ENCODE measurements at places on chromosomes 4 and X. TPM values are rescaled to one million over a fixed set of nuclear protein-coding genes. Genes with fewer than 3 reads are reported as not detected.
A peak's percentile ranks its signal among the peaks of the same experiment; 100 is the strongest.

The PDE6B gene
- total RNA-seq, result not detected

- peak; percentile 21 for DNase-seq
Observed at GRCh38 chr4:25978327-25978726, 64.3 kb downstream of the SMIM20 start.

DNA sequence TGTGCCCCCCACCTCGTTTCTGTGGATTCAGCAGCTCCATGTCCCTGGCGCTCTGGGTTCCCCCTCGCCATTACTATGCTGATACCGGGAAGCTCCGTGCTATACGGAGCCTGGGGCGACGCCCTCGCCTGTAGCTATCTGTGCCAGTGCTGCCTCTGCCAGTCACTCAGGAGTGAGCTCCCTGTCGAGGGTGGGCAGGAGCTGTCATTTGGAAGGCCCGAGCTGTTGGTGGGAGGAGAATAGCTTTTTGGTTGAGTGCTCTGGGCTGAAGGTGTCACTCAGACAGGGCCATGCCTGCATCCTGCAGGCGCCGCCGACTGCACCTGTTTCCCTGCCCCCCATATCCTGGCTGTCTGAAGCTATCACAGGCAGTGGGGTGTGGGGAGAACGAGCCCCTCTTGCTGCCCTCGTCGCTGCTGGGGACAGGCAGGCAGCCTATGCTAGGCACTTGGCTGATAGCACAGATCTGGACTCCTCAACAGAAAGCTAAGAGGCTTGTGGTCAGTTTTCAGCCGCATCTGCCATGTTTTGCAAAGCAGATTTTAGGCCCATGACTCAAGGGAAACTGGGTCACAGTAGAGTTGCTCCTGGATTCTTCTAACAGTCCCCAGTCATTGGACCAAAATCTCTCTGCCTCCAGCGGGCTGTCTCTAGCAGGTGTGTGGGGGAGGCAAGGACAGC is 31.8 kb downstream of the CPLX1 start:
- DNase-seq, result no peak

DNA sequence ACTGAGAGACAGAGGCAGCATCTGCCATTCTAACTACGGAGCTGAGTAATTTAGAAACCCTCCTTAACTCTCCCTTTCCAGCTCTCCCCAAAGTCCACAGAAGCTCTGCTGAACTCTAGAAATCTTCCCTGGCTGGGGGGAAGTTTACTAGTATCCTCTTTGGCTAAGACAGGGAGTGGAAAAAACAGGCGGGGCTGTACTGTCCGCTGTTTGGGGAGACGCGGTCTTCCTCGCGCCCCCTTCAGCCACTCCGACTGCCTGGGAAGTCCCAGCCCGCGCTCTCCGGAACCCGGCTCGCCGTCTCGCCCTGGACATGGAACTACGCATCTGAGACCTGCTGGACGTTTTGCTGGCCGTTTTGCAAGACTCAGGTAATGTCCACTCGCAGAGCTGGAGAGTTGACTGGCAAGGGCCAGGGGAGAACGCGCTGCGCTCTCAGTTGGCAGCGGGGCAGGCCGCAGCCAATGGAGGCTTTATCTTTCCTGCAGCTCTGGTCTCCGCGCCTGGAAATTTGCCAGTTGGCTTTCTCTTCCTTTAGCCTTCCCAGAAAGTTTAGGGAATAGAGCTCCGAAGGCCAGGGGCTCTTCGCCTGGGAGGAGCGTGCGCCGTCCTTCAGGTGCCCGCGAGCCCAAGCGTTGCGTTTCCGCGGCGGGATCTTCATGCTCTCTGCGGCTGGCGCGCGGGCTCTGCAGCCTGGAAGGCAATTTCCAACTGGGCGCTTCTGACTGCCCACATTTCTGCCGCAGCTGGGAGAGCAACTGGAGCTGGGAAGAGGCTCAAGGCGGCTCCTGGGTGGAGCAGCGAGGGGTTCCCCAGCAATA is 892 bp downstream of the IL1RAPL2 start:
- no peak for DNase-seq

The SLIT2 gene
- 46.4 TPM for total RNA-seq

DNA sequence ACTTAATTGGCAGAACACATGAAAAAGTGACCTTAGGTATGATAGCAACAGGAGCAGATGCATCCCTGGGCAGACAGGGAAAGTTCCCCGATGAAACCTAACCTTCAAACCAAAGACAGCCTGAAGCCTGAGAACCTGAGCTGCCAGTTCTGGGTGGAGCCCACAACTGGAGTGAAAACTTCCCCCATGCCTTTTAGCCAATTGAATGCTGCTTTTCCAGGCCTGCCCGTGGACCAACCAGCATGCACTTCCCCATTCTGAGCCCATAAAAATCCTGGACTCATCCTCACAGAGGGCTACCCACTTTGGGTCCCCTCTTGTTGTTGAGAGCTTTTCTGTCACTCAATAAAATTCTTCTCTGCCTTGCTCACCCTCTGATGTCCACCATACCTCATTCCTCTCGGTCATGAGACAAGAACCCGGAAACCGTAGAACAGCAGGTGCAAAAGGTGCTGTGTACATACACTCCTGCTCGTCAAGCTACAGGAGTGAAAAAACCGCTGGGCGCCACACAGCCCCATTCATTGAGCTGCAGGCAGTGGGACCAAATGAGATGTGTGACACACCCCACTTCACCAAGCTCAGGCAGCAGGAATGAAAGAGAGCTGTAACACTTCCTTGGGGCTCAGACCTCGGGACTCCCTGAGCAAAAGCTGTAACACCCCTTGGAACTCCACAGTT is 13.9 kb upstream of the SLC7A11 start:
- DNase-seq, result no peak

DNA sequence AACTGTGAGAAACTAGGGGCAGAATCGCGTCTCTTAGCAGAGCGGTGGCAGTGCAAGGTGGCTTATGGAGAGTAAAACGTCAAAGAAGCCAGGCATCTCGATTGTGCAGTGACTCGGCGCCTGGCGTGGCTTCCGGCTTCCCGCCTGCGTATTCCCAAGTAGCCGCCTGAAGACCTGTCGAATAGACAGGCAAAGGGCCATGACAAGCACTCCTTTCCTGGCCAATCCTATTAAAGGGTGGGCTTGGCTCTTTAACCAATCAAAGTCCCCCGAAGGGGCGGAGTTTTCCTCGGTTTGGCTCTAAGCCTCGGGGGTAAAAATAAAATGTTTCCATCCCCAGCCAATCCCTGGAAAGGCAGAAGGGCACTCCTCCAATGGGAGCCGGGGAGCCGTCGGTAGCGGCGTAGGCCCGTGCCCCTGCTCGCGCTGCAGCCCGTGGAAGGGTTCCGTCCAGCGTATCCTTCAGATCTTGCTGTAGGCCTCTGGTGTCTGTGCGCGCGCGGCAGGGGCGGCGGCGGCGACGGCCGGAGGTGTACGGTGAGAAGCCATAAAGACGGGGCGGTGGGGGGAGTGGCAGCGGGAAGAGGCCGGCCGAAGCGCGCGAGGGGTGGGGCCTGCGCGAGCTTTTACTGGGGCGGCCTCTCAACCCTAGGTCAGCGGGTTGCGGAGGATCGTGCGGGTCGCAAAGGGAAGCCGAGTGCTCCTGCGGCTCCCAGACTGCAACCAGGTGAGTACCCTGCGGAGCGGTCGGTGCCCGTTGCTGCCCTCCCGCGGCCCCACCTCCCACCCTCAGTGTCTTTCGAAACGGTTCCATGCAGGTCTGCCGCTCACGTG is at the start of gene KANTR:
Gene KANTR (plus strand): TSS at position 395 of the 834 bp plus-strand sequence. CDS start 30,131 bp downstream, outside the sequence.
- peak; percentile 94 for DNase-seq

The FAM236B gene
- not detected for total RNA-seq

DNA sequence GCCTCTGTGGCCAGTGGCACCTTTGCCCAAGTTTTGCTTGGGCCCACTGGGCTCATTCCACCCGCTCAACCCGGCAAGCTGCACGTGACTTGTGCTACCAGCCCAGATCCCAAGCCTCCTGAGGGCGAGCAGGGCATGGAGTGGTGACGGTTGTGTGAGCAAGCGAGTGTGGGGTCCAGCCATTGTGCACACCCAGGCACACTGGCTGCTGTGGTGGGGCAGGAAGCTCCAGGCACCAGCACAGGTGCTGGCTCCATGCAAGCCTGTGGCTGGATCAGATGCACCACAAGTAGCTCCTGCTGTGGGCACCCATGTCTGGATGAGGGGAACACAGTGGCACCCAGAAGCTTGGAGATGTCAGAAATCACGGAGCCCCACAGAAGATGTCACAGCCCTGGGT is 557.0 kb upstream of the GNPDA2 start:
- no peak for DNase-seq

DNA sequence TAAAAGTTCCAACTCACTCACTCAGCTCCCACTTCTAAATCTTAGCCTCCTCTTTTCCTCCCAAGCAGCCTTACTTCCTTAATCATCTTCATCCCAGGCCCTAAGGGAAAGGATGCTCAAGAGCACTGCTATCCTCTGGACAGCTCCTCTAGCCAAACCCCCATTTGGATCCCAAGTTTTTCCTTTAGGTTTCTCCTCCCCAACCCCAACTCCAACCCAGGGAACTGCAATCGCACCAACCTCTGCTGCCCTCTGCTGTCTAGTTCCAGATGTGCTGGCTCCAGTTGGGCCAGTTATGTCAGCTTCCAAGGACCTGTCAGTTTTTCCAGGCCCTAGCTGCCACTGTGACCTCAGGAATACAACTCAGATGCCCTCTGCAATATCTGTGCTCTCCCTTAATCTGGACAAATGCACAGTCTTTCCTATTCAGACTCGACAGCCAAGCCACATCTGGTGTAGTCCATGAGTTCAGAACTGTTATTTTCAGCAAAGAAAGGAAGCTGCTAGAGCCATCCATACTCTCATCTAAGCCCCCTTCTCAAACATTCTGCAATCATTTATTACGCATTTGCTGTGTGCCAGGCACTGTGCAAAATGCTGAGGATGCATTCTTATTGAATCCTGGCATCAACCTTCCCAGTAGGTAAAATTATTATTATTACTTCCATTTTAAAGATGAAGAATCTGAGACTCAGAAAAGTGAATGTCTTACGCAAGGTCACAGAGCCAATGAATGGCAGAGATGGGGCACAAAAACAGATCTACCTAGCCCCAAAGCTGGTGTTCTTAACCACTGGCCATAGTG is 12.3 kb upstream of the XPNPEP2 start:
- DNase-seq, result peak; percentile 77

GRCh38 chrX:133943507-133943906 is 41.9 kb downstream of the GPC3 start:
- no peak for DNase-seq

- no peak for DNase-seq
Observed at GRCh38 chr4:177461606-177462005, 19.4 kb upstream of the AGA start.

The ZFP42 gene
- not detected for total RNA-seq

- DNase-seq, result no peak
Observed at GRCh38 chrX:153820601-153821000, 9.7 kb downstream of the PDZD4 start.

DNA sequence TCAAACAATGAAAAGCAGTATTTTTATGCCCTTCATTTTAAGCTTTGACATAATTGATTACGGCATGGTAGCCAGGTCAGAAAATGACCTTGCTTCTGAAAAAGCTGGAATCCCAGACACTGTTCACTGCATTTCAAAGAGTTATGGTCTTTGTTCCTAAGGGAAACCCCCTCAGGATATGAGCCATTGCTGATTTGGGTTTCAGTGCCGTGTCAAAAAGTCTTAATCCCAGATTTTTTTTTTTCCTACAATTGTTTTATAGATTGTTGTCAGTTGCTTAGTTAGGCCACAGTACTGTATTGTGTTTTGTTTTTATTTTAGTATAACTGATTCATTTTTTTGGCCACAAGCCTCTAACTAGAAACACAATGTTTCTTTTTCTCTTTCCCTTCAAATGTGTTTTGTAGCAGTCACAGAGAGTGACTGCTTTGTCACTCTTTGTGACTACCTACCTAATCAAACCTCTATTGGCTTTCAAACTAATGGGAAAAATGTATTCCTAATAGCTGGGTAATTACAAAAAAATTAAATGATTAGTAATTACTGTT is 10.3 kb downstream of the WDR44 start:
- DNase-seq, result peak; percentile 18

- no peak for DNase-seq
Observed at GRCh38 chr4:141684785-141685184, 48.4 kb downstream of the IL15 start.

The TCEAL2 gene
- not detected for total RNA-seq

GRCh38 chr4:183873409-183874185 is 31.5 kb upstream of the STOX2 start:
- no peak for DNase-seq

The HDX gene
- total RNA-seq, result 2.9 TPM

DNA sequence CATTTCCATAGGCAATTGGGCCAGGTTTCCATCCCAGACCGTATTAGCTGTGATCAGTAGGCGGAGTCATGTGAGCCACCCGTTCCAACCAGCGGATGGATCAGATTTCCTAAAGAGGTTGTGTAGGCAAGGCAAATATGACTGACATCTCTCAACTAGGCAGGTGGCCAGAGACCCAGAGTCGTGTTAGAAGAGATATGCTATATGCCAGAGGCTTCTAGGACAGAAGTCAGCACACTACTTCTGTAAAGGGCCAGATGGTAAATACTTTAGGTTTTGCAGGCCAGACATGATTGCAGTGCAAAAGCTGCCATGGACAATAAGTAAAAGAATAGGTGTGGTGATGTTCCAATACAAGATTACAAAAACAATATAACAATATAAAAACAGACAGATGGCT is 788.4 kb downstream of the RPA4 start:
- no peak for DNase-seq

- no peak for DNase-seq
Observed at GRCh38 chr4:56979421-56980072, 851 bp downstream of the POLR2B start.

DNA sequence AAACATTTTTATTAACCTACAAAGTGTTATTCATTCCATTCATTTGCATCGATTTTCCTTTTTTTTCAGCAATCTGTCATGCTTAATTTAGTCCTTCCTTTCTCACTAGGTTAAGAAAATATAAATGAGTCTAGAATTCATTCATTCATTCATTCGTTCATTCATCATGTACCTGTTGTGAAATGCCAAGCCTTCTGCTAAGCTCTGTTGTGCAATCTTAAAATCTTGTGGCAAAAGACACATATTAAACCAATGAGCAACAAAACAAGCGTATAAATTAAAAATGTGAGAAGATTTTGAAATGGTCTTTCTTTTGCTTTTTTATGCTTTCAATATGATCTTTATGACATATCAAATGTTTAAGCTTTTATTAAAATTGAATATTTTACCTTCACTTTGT is 88.6 kb upstream of the MAD2L1 start:
- no peak for DNase-seq

Measured in fibroblast of the aortic adventitia (primary cell).